ENCODE measurements at places on chromosomes 13 and 19.
A peak's percentile ranks its signal among the peaks of the same experiment; 100 is the strongest.

DNA sequence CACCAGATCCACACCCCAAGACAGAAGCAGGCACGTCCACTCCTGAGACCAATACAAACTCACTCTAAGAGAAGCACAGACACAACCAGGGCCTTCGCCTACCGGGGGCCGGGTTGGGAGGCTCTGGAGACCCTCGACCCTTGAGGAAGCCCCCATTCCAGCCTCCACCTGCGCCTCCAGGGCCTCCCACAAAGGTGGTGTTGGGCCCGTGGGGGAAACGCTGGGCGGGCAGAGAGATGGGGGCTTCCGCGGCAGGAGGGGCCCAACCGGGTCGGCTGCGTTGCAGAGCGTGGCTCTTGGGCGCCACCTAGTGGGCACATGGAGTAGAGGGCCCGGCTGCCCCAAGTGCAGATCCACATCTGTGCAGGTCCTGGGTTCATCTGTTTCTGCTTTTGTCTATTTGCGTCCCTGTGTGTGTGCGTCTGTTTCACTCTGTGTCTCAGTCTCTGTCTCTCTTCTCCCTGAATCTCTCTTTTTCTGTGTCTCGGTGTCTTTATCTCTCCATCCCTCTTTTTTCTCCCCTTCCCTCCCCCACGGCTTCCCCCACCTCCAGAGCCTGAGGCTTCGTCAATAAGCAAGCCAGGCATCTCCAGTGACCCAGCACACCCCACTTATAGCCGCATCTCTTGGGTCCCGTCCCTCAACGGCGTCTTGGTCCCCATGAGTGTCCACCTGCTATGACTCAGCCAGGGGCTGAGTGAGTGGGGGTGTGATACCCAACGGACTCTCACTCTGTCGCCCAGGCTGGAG is 10.5 kb upstream of the TINCR start:
- DNase-seq = peak; percentile 48

DNA sequence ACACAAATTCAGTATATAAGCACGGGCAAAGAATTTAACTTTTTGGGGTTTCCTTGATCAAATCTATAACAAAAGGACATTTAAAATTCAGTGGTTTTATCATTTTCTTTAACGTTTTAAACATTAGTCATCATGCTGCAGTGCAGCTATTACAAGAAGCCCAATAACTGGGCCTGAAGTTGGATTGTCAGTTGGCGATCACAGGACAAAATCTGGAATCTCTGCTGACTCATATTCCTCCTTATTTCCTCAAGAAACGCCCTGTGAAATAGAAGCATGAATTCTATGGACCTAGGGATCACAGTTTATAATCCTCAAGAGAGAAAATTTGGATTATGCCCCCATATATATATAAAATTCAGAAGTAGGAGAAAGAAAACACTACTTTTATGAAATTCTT is 971.6 kb upstream of the MIR17HG start:
- DNase-seq = no peak

GRCh38 chr19:3014135-3014534 is 14.9 kb downstream of the TLE2 start:
- DNase-seq = no peak

DNA sequence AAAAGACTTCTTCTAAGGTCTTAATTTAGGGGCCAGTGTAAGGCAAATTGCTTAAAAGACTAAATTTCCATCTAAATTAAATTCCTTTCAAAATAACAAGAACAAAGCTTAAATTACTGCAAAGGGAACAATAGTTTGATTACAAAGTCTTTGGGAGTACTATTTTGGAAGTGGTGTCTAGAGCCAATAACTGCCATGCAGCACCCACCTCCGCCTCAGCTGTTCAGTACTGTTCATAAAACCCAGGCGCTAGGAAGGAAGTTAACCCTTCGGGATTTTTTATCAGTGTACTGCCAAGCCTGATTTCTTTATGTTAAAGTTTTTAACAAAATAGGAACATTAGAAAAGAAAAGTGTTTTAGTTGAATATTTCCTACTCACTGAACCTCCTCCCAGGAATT is 210.1 kb downstream of the LIG4 start:
- DNase-seq = no peak

DNA sequence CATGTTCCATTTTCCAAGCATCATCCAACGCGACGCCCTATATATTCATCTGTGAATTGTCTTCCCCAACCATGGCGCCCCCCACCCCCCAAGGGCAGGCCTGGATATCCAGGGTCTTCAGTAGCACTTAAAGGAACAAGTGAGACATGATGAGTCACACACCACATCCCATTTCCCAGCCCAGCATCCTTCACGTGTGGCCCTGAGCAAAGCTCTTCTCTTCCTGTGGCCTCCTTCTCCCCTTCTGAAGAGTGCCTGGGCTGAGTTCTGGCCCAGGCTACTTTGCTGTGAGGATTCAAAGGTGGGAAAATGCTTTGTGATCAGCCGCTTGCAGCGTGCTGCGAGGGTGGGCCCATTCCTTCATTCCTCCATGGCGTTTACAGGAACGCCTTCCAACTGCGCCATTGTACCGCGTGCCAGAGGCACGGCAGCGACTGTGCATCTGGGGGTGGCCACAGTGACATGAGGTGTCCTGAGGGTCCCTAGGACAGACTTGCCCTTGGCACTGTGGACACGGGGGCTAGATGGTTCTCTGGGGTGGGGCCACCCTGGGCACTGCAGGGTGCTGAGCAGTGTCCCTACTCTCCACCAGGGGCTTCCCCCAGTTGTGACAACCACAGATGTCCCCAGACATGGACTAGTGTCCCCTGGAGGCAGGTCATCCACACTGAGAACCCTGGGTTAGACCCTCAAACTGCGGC is 11.7 kb downstream of the PLIN4 start:
- no peak for DNase-seq

DNA sequence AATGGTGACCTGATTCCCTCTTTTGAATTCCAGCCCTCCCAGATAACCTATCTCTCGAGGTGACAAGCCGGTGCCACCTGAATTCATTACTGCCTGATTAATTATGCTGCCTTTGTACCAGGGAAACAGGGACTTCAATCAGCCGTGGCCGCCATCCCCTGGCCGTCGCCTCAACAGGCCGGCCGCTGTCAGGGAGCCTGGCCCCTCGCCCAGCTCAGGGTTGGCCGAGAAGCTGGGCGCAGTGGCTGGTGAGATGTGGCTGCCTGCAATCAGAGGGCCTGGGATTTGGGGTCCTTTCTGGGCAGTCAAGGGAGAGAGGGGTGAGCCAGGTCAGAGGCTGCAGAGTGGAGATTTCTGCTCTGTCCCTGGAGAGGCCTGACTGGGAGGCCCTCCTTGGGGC is 91.2 kb downstream of the KCTD15 start:
- no peak for DNase-seq

DNA sequence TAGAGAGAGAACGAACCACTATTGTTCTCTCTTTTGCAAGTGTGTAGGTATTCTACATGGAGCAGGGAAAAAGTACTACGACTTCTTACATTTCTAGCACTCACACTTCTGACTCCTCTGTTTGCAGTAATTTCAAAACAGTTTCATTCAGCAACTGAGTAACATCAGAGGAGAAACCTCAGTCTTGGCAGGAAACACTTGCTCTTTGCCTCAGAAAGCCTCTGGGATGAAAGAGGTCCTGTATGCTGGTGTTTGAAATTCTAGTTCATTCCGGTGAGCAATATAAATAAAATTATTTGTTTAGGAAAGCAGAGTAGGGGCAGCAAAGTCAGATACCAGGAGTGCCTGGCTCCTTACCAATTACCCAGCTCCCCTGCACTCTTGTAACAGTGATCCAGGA is 595.5 kb downstream of the TBC1D4 start:
- no peak for DNase-seq

GRCh38 chr19:35528218-35529038 is at the start of gene SBSN:
SBSN (minus strand) TSS chr19:35528311; CDS start chr19:35528281, 30 bp downstream.
- no peak for DNase-seq

DNA sequence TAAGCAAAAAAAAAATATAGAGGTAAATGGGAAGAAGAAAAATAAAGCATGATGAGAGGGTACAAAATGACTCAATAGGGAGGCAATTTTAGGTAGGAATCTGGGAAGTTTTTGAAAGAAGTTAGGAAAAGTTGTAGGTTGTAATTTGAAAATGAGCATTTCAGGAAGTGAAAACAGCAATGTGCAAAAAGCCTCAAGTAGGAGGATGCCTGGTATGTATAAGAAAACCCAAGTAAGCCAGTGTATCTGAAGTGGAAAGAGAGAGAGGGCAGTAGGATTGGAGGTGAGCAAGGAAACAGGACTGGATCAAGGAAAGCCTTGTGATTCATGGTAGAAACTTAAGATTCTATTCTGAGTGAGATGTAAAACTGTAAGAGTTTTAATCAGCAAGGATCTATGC is 121.6 kb upstream of the SPRY2 start:
- no peak for DNase-seq

GRCh38 chr19:15107061-15108010 is at the start of gene SYDE1:
SYDE1 (plus strand) TSS chr19:15107401; CDS start chr19:15107434, 33 bp downstream.
- no peak for DNase-seq

DNA sequence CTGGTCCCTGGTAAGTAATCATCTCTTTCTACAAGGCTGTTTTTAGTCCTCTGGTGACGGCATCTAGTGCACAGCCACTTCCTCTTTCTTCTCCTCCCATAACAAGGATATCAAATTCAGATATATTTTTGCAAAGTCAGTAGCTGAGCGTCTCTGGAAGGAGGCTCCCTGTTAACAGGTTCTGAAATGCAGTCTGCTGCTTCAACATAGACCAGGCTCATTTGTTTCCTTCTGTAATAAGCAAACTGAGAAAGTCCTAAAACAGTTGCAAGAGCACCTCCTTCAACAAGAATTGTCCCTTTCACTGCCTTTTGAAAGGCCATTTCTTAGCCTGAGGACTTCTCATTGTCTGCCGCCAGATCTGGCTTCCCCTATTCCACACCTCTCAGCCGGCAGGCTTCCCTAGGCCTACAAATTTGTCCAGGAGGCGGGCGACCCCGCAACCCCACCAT is 7.4 kb upstream of the ZSCAN5A start:
- DNase-seq = no peak

DNA sequence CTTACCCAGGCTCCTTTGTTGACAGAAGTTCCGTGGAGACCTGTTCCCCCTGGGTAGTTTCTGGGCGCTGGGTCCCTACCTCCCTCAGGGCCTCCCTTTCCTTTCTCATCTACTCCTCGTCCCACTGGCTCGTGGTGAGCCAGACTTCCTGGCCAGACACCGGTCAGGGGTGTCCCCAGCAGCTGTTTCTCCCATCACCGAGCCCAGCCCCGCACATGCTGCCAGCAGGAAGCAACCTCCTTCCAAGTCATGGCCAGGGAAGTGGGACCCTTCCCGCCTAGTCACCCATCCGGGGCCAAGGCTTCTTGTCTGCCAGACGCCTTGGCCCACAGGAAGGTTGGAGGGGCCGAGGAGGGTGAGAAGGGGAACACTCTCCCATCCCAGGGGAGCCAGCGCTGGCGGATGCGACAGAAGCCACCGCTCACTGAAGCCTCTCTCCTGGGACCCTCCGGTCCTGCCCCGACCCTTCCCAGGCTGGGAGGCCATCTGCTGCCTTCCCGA is 5.7 kb downstream of the PAK4 start:
- no peak for DNase-seq

DNA sequence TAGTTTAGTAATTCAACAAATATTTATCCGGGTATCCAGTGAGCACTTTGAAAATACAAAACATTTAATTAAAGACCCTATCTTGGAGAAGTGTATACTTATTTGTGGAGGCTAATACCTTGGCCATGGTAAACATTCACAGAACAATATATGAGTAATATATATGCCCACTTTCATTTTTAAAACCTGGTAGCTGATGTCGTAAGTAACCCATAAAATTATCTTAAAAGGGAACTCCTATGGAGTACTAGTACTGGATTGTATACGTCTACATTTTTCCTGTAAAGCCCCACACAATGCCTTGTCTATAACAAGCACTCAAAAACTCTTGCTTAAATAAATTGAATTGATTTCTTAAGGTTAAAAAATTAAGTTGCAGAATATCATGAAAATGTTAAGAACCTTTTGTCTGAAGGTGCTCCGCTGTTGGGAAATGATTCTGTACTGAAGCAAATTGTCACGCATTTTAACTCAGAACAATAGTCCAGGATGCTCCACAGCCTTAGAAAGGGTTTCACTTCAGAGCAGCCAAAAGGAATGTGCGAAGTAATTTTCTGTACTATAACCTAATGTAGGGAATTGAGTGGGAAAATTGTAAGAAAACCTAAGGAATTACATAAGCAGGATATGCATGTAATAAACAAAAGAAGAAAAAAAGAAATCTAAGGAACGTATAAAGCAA is 58.9 kb upstream of the C1QTNF9 start:
- DNase-seq = no peak

GRCh38 chr13:45615501-45616101 is at the start of gene ERICH6B:
ERICH6B (minus strand) TSS chr13:45615739; CDS start chr13:45597005, 18,734 bp downstream.
- no peak for DNase-seq

Data from stimulated activated CD8-positive, alpha-beta memory T cell treated with anti-CD3 and anti-CD28 coated beads, Interleukin-7, amount 100 ng/mL, for 24 hours (primary cell).